ENCODE measurements at places on chromosomes 1 and 21.

DNA sequence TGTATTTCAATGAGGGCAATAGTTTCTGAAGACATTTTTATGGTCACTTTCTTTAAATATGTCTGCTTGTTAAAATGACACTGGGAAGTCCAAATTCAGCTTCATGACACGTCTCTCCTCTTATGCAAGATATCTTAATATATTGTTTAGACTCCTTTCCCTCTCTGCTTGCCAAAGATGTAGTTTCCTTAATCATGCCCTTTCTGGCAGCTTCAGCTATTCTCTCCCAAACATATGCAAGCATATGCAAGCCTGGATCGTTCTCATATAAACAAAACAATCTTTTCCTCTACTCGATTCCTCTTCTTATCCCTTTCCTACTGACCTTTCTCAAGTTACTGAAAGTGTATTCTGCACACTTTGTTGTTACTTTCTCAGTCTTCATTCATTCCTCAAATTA lies 372.2 kb downstream of the PTBP2 start:
- DNase-seq = no peak

- DNase-seq = no peak
Observed at GRCh38 chr1:245770156-245770555, 615.4 kb downstream of the KIF26B start.

- DNase-seq = no peak
Observed at GRCh38 chr1:204221271-204221670, 7.5 kb upstream of the GOLT1A start.

- DNase-seq = peak; percentile 37
Observed at GRCh38 chr1:172144445-172145061, 275.9 kb upstream of the C1orf105 start.

DNA sequence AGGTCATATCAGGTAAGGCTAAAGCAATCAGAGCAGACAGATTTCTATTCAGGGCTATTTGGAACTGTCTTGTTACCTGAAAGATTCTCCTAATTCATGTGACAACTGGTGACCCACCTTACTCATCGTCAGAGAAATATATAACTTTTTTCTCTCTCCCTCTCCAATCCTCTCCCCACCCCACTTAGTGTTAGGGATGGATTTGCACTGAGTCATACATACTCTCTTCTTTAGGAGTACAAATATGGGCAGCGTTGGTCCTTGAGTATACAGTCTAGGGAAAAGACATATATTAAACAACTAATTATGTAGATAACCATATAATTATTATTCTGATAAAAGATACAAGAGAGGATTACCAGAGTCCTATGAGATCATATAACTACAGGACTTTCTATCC lies 246.3 kb downstream of the HHIPL2 start:
- no peak for DNase-seq

DNA sequence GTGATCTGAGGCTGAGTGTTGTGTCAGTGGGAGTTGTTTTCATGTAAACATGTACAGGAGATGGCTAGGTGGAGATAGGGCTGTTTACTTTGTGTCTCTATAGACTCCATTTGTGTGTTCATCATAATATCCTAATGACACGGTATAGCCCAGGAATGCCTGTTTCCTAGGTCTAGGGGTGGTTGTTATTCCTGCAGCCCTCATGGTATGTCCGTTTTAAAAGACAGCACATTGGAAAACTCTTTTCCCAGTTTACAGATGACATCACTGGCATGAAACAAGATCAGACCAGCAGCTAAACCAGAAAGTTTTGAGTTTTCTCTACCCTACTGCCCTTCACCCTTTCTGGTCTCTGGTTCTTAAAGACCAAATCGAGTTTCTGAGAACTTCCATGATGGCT lies 227.3 kb upstream of the TMEM51 start:
- DNase-seq = no peak

GRCh38 chr1:145837656-145838055 lies 7.8 kb upstream of the NUDT17 start:
- no peak for DNase-seq

- no peak for DNase-seq
Observed at GRCh38 chr1:8352471-8352845, 34.5 kb downstream of the SLC45A1 start.

DNA sequence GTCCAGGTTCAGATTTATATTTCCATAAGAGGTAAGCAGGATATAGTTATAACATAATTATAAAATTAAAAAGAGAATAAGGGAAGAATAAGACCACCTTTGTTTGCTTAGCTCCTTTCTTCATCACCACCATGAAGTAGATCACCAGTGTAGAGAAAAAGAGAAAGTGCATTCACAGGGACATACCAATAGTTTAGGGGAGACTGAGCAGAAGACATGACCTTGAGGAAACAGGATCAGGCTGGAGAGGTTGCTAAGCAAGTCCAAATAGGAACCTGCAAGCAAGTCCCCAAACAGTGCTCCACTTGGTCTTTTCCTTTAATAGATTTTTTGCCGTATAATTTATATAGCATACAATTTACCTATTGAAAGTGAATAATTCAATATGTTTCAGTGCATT lies 63.0 kb downstream of the KCNT2 start:
- DNase-seq = no peak

DNA sequence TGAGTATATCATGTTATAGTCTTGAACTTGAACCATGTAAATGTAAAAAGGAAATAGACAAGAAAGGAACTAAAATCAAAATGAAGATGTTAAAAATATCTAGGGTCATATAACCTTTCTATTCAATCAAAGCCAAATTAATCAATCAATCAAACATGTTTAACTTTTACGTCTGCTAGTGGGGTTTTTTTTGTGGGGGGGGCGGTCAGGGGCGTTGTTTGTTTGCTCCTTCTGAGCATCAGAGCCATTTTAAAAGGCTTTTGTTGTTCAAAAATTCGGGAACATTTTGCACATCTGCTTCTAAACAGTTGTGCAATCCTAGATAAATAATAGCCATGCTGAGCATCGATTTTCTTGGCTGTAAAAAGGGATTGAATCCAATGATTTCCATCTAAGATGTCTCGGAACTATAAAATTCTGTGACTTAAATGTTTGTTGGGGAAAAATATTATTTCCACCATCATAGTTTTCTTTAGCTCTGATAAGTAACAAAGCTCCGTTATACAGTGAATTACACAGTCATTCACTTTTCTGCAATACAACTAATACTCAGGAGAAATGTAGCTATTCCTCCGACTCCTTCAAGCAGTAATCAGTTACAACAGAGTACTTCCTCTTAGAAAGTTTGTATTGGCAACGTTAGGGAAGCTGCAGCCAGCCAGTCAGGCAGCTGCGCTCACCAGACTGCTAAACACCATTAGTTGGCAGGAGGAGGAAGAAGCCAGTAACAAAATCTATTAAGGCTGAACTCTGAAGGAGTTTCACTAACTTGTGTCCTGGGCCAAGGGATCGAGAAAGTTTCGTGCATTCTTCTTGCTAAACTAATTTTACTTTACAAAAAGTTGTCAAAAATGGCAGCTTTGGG lies 2.2 kb downstream of the SPATA6 start:
- peak; percentile 76 for DNase-seq

DNA sequence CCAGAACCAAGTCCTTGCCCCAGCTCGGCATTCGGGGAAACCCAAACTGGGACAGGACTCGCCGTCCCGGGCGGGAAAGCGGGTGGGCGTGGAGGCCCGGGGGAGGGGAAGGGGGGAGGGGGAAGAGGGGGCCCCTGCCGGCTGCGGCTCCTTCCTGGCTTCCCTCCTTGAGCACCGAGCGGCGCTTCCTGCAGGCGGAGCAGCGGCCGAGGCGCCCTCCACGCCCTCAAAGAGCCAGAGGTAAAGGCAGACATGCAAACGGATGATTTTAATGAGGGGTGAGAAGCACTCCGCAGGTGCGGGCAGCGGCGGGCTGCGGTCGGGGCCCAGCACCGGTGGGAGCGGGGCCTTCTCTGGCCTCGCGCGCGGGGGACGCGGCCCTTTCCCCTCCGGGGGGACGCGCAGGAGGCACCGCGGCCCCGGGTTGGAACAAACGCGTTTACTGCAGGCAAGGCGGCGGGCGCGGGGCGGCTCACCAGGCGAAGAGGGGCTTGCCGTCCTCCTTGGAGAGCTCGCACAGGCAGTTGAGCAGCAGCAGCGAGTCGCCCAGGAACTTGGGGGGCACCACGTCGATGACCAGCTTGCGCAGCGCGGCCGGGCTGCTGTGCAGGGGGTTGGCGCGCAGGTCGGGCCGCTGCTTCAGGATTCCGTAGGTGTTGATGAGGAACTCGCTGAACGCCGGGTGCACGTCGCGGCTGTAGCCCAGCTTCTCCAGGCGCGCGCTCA lies 5.7 kb upstream of the FTCD start:
- DNase-seq = no peak

DNA sequence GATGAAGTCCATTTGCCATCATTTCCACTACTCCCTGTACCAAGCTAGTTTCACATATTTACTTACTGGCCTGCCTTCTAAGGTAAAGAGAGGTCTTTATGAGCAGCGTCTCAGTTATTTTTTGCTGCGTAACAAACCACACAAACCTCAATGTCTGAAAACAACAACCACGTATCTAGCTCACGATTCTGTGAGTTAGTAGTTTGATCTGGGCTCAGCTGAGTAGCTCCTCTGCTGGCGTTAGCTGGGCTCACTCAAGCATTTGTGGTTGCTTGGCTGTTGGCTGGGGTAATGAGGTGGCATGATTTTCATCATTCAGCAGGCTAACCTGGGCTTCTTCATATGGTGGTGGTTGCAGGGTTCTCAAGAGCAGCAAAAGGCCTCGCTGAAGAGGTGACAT lies 225.4 kb downstream of the FOXD2 start:
- DNase-seq = peak; percentile 2

GRCh38 chr1:85707267-85707989 lies 805 bp downstream of the ZNHIT6 start:
- DNase-seq = no peak

- no peak for DNase-seq
Observed at GRCh38 chr1:237281481-237281880, 239.5 kb downstream of the RYR2 start.

DNA sequence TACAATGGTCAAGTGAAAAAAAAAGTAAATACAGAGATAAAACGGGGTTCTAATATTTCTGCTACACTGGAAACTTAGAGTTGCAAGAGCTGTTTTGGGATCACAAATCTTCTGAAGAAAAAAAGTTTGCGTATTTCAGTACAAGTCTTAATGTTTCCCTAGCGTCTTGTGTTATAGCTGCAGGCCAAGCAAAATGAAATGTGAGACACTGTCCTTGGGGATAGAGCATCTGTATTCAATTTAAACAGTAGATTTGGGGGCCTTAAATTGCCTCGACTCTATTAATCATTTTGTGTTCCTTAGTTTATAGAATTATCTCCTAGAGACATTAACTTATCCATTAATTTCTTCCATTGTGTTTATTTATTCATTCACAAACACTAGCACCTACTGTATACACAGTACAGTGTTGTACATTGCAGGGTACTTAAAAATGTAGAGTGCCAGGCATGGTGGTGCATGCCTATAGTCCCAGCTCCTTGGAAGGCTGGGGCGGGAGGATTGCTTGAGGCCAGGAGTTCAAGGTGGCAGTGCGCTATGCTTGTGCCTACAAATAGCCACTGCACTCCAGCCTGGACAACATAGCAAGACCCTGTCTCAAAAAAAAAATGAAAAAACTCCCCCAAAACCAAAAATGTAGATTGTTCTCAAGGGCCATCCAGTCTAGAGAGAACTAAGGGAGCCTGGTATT lies 7.9 kb downstream of the DISC1 start:
- no peak for DNase-seq

DNA sequence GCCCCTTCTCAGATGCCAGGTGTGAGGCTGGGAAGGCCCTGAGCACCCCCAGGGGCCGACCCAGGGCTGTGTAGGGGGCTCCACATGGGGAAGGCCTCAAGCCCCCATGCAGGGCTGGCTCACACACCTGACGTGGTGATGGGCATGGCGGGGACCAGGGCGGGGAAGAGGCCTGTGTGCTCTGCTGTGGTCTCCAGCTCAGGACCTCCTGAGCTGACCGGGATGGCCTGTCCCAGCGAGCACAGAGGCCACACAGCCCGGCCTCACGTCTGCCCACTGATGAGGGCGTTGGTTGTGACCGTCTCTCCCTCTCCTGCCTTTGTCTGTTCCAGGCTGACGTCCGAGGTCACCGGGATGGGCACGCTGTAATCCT lies 40.2 kb upstream of the COL6A1 start:
- DNase-seq = peak; percentile 50

DNA sequence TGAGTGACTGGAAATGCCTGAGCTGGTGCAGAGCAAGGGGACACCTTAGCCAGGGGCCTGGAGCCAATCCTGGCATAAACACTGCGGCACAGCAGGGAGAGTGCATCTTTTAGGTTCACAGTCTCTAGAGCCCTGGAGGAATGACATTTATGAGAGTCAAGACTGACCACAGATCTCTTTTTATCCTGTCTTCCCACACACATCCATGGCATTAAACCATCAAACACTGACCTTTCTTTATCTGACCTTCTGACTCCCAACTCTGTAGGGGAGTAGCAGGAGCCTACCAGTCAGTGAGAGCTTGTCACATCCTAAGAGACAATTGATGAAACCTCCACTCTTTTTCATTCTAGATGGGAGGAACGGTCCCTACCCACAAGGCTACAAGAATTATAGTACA lies 7.9 kb downstream of the CD34 start:
- DNase-seq = no peak

DNA sequence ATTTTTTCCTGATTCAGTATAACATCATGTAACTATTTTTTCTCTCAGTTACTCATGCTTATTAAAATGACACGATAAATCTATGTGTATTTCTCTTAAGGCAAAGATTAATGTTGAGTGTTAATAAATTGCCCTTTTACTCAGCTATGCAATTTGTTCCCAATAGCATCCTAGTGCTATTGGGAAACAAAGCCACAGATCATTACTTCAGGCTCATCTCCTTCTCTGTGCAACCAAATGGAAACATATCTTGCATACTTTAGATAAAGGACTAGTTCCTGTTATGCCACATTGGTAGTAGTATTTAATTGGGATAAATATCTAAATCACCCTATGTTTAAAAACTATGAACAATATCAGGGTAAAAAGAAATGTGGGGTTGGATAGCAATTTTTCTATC lies 106.2 kb downstream of the PLPPR4 start:
- no peak for DNase-seq

GRCh38 chr1:205950280-205950679 lies 7.0 kb upstream of the SLC26A9 start:
- no peak for DNase-seq

- no peak for DNase-seq
Observed at GRCh38 chr1:183287191-183287675, 101.2 kb downstream of the LAMC2 start.

- no peak for DNase-seq
Observed at GRCh38 chr21:33096426-33096825, 26.5 kb downstream of the OLIG1 start.

DNA sequence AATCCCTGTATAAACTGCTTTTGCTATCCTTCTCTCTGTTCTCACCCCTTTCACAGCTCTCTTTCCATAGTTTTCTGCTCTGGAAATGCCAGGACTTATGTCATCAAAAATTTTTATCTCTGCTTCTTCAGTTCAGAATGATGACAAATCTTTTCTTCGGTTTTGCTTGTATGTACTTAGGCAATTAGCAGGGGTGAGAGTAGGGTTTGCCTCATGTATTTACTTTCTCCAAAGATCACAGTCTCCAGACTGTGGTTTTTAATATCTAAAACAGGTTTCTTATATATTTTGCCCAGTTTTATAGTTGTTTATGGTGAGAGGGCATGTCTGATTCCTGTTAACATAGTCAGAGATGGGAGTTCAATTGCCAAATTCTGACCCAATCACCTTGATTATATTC lies 235.4 kb upstream of the LYPLAL1 start:
- DNase-seq = no peak
